ENCODE measurements at places on chromosomes 11 and 22. TPM values are rescaled to one million over a fixed set of nuclear protein-coding genes. Genes with fewer than 3 reads are reported as not detected.

DNA sequence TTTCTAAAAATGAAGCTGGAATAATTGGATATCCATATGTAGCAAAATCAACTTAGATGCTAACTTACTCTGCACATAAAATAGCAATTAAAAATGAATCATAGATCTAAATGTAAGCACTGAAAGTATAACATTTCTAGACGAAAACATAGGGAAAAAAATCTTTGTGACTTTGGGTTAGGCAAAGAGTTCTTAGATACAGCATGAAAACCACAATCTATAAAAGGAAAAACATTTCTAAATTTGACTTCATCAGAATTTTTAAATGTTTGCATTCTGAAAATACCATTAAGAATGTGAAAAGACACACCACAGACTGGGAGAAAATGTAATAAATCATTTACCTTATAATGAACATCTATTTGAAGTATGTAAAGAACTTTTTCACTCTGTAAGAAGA lies 128.8 kb downstream of the APIP start:
- no peak for DNase-seq

DNA sequence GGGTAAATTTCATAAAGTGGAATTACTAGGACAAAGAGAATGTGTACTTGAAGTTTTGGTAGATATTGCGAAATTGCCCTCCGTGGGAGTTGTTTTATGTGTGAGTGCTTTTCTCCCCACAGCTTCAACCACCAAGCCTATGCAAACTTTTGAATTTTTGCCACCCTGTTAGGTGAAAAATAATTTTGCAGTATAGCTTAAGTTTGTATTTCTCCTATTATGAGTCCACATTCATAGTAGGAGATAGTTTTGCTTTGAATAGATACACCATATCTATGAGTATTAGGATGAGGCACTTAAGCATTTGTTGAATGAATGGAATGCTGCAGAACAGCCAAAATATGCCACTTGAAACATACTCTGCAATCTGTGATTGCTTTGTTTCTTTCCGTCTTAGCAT lies 43.6 kb downstream of the UVRAG start:
- no peak for DNase-seq

DNA sequence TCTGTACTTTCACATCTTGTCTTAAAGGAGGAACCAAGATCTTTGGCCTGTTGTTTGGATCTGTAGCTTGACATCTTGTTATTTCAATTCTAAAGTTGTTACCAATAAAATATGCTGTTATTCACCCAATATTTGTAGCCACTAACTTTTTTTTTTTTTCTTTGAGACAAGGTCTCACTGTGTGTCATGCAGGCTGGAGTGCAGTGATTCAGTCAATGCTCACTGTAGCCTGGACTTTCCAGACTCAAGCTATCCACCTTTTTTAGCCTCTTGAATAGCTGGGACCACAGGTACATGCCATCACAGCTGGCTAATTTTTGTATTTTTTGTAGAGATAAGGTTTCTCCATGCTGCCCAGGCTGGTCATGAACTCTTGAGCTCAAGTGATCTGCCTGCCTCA lies 769.4 kb downstream of the DLG2 start:
- DNase-seq, result no peak

- DNase-seq, result no peak
Observed at GRCh38 chr11:72358466-72359405, 75.6 kb downstream of the CLPB start.

- DNase-seq, result no peak
Observed at GRCh38 chr11:120337355-120338106, 1.3 kb downstream of the ARHGEF12 start.

Gene MMP27
- total RNA-seq, result not detected

Gene DEFB131B
- not detected for total RNA-seq
